ENCODE measurements at places on chromosomes 12 and 14.

DNA sequence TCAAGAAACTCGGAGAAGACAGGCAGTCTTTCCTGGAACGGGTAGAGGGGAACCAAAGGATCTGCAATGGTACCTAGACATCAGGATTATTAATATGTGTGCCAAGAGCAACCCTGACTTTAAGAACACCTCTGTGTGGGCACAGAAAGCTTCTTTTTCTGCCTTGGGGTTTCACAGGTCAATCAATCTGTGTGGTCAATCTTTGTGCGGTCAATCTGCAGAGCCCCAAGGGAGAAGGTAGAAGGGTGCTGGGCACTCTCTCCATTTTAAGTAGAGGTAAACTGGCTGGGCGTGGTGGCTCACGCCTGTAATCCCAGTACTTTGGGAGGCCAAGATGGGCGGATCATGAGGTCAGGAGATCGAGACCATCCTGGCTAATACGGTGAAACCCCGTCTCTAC lies 100.7 kb downstream of the ARF6 start:
- no peak for DNase-seq

- DNase-seq = no peak
These were observed 2.6 kb downstream of the RPS29 start for GRCh38 chr14:49583629-49584028.

DNA sequence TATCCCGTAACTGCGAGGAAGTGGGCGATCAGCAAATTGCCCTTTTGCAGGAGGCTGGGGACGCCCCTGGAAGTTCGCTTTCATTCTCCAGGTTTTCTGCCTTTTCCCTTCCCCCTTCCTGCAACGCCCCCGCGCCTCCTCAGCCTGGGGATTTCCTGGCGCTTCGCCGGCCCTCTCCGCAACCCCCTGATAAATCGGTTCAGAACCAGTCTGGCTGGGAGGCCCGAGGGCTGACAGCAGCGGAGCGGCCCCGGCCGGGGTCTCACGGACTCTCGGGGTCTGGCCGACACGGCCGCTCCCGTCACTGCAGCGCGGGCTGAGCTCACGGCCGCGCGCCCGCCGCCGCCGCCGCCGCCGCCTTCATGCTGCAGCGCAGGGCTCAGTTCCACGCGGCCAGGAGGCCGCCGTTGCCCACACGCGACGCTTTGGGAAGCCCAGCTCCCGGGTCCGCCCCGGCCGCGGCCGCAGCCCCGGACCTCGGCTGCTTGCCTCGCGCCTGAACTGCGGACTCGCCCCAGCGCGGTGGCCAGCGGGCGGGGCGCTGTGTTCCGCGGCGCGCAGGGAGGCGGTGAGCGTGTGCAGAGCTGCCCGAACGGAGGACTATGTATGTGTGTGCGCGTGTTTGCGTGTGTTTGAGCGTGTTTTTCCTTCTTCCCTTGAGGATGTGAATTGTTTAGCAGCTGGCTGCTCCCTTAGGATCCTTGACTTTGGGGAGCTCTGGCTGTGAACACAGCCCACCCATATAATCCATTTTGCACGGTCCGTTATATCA lies at the start of gene LRFN5:
LRFN5 (plus strand) TSS at position 345 of the 772 bp plus-strand sequence.
- no peak for DNase-seq

DNA sequence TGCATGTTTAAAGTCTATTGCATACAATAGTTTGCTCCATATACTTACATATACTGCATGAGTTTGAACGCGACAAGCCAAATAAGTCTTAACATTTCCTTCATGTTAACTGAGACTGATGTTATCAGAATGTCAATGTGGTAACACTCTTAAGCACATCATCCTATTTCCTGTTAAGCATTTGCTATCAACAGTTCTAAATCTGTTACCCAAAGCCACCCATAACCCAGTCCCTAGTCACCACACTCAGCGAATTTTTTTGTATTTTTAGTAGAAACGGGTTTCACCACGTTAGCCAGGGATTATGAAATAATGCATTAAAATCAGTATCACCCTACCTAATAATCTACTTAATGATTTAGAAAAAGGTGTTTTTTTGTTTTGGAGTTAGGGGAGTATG lies 39.4 kb downstream of the HNRNPC start:
- no peak for DNase-seq

DNA sequence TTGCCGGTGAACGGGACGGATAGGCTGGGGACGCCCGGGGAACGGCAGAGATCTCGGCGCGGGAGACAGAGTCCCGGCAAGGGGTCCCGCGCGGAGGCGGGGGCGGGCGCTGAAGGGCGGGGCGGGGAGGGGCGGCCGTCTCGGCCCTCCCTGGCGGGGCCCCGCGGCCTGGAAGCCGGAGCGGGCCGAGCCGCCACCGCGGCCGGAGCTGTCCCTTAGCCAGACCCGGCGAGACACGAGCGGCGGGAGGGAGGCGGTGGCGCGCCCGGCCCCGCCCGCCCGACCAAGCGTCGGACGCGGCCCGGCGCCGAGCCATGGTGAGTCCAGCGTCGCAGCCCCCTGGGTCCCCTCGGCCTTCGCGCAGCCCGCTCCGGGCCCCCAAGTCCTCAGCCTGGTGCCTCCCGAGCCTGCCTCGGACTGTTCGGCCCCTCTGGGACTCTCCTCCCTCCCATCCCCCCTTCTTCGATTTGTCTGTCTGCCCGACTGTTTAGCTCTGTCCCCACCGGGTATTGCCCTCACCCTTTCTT lies at the start of gene ARHGEF40:
ARHGEF40 (plus strand) TSS at position 222 of the 527 bp plus-strand sequence; CDS start at position 315, 93 bp downstream.
- no peak for DNase-seq

DNA sequence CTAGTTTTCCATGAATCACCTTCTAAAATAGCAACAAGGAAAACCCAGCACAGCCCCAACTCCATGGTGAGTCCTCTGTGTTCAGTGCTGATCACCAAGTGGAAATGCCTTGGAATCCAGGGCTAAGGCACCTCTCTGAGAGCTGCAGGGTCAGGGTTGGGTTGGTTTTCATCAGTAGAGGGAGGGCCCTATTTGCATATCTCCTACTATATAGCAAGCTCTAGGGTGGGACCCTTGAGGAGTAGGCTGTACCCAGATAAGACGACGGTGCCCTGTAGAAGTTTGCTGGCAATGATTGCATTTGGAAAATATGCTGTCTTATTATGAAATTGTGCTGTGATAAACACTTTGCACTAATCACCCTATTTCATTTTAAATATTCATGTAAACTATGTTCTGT lies 1011.8 kb downstream of the TMEM121 start:
- no peak for DNase-seq

- no peak for DNase-seq
These were observed 16.1 kb downstream of the ZBTB1 start for GRCh38 chr14:64520699-64521098.

GRCh38 chr12:112716099-112717093 lies 75.2 kb upstream of the RPH3A start:
- no peak for DNase-seq

DNA sequence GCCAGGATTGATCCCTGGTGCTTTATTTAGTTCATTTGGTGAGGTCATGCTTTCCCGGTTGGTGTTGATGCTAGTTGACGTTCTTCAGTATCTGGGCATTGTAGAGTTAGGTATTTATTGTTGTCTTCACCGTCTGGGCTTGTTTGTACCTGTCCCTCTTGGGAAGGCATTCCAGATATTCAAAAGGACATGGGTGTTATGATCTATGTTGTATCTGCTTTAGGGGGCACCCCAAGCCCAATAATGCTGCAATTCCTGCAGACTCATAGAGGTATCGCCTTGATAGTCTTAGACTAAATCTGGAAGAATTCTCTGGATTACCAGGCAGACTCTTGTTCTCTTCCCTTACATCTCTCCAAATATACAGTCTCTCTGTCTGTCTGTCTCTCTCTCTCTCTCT lies 42.1 kb downstream of the AK7 start:
- DNase-seq = no peak

- no peak for DNase-seq
These were observed 1.5 kb upstream of the NTS start for GRCh38 chr12:85872497-85873091.

- DNase-seq = no peak
These were observed 235.8 kb downstream of the NEDD1 start for GRCh38 chr12:97142737-97143410.

GRCh38 chr12:94638521-94638920 lies 11.8 kb downstream of the TMCC3 start:
- no peak for DNase-seq

- DNase-seq = no peak
These were observed 8.8 kb upstream of the KRT74 start for GRCh38 chr12:52582486-52582885.

- no peak for DNase-seq
These were observed 61.1 kb downstream of the RNF34 start for GRCh38 chr12:121461048-121461447.

- DNase-seq = no peak
These were observed 230.7 kb upstream of the SLC16A7 start for GRCh38 chr12:59365133-59365532.

DNA sequence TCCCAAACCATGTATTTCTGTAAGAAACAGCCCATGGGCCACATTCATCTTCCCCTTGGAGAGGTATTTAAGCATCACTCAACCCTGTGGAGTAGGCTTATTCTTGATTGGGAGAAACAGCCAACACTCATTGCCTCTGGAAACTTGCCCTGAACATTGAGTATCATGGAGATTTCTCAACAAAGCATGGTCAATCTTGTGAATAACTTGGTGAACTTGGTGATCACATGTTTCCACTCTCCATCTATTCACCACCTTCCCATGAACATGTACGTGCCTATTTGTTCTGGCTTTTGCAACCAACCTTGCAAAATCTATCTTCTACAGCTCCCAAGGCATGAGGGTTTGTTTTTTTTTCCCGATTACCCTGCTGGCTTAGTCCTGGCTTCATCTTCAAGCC lies 163.2 kb downstream of the PAH start:
- no peak for DNase-seq

DNA sequence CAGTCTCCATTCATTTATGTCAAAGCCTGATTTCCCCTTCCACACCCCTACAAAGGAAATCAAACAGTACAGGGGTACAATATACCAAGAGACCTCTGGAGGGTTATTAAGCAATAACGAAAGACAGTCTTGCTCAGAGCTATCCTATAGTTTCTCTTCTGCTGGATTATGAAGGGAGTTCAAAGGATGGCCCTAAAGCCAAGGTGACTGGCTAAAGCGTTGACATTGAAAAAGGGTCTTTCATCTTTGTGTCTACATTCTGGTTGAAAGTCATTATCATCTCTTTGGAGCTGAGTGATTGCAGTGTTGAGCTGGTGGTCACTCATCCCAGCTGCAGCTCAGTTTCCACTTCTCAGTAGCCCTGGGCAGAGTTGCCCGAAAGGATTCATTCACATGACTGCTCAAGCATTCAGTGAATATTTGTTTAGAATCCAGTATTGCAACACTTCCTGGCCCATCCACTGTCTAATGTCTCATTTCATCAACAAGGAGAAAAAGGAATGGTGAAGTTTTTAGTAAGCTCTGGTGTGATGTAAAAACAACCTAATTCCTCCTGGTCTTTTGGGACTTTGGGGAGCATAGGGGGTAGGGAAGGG lies 19.2 kb upstream of the TBX5 start:
- DNase-seq = no peak

DNA sequence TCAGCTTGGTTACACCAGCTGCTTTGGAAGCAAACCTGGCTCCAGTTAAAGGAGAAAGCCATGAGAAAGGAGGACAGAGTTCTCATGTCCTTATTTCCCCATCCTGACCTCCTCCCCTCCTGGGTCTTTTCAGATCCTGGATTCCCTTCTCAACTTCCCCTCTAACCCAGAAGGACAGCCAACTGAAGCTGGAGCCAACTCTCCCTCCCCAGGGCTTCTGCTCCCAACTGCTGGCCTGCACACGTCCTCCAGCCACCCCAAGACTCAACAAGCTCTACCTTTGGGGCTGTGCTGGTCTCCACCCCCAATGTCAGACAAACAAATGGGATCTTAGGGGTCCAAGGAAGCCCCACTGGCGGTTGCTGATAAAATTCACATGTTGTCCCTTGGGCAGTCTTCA lies 651.1 kb upstream of the TBX3 start:
- no peak for DNase-seq

DNA sequence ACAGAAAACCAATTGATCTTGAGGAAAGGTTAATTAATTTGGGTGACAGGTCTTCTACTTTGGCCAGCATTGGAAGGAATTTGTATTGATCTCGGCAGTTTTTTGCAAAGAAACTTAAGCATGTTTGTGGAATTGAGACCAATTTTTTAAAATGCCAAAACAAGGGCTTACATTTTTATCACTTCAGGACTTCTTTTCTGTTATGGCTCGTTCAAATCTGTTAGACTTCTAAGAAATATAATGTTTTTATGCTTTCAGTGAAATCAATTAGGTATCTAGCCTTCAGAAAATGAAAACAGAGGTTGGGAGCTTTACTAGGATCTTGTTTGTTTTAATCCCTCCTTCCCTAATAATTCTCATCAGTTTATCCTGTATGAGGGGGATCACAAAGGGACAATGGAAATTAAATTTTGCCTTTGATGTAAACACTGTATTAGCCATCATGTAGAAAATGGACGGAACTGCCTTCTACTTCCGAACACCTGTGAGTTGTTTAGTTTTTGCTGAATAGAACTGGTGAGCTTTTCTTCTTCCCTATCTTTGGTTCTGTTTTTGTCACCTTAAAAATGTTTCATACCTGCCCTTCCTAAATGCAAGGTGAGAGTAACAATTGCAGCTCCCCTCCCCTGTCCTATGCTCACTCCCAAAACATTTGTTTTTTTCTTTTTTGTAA lies 7.8 kb downstream of the FOXA1 start:
- DNase-seq = no peak

- DNase-seq = no peak
These were observed 2.5 kb downstream of the HHIPL1 start for GRCh38 chr14:99647411-99647810.

GRCh38 chr14:20343862-20344220 lies 406 bp downstream of the PARP2 start:
- no peak for DNase-seq

DNA sequence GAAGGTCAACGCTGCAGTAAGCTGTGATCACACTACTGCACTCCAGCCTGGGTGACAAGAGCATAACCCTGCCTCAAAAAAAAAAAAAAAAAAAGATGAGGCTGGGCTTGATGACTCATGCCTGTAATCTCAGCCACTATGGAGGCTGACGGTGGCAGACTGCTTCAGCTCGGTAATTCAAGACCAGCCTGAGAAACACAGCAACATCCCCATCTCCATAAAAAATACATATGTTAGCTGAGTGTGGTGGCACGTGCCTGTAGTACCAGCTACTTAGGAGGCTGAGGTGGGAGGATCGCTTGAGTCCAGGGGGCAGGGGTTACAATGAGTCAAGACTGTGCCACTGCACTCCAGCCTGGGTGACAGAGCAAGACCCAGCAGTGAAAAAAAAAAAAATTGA lies 50.4 kb downstream of the GXYLT1 start:
- DNase-seq = no peak

DNA sequence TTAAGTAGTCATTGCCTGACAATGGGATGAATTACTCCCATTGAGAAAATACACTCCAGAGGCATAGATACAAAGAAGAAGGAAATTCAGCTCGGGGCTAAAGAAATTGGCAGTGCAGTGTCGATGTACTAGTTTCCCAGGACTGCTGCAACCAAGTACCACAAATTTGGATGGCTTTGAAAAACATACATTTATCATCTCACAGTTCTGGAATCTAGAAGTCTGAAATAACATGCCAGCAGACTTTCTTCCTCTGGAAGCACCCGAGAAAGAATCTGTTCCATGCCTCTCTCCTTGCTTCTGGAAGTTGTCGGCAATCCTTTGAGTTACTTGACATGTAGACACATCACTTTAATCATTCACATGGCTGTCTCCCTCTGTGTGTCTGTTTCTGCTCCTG lies 101.9 kb downstream of the TMTC3 start:
- no peak for DNase-seq

Data from stimulated activated CD8-positive, alpha-beta memory T cell treated with anti-CD3 and anti-CD28 coated beads, Interleukin-4, amount 100 ng/mL, for 4 hours (primary cell).